Activated CD4-positive, alpha-beta T cell treated with anti-CD3 and anti-CD28 coated beads, Interleukin-2, amount 50 U/mL, for 24 hours (primary cell): ENCODE measurements at places on chromosomes 7 and 10.

DNA sequence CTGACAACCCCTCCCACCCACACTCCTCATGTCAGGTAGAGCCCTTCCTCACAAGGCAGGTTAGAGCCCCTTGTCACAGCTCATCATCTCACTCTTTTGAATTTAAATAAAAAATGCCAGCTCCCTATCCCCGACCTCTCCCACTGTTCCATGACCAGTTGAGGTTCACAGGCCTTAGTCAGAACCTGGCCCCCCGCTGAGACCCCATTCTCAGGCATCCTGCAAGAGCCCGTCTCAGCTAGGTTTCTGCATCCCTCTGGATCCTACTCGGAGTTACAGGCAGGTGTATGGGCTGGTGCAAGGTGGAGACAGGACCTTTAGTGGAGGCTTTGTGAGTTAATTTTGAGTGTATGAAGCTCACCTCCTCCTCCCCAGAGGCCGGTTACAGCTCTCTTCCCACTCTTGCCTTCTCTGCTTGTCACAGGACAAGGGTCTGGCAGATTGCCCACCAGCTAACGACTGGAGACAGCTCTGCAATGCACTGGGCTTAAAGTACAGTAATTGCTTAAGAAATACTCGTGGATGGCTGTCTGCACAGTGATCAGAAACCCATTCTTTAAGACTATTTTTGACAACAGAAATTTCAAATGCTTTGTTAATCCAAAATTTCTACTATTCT is 394.9 kb upstream of the DPP6 start:
- no peak for DNase-seq

DNA sequence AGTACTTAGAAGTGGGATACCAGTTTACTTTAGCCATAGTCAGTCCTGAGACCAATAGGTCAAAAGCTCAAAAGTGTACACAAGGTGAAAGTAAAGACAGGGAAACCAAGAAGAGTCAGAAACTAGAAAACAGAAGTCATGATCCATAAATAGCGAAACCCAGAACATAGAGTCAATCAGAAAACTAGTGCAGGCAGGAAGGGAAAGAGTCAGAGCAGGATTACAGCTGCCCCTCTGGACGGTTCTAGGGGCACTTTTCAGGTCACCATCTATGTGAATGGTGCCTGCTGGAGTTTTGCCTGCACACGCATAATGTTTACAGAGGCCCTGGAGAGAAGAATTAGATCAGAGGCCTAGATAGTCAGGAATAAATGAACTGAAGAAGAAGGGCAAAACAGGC is 22.4 kb upstream of the DMTF1 start:
- no peak for DNase-seq

- no peak for DNase-seq
Observed at GRCh38 chr7:69419934-69420333, 178.3 kb upstream of the AUTS2 start.

DNA sequence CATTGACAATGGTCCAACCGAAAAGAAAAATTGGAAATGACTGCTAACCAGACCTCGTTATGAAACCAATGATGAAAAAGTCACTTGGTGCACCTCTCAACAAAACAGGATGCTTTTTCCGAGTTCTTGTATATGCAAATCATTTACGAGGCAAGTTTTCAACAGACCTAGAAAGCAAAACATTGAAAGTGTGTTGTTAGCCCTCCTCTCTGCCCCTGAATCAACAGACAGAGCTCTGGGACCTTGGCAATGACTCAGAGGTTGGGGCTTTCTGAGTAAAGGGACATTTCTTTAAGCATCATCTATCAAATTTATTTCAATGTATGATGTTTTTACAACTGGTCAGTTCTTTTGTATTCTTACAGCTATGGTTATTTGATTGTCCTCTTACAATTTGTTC is 16.3 kb upstream of the DKK1 start:
- no peak for DNase-seq

DNA sequence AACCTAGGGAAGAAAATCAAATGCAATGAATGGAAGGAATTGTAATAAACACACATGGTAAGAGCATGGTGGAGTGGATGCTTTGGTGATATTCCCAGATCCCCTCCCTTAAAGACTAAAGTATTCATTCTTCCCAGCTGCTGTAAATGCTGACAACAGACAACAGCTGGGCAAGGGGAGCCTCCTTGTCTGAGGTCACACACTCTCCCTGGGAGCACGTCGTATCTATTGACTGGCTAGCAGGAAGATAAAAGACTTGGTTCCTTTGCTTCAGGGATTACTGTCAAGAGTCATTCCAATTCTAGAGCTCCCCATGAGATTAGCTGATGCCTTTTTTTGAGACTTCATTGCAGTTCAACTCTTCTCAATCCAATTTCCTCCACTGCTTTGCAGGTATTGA is 443.5 kb upstream of the ETV1 start:
- no peak for DNase-seq

DNA sequence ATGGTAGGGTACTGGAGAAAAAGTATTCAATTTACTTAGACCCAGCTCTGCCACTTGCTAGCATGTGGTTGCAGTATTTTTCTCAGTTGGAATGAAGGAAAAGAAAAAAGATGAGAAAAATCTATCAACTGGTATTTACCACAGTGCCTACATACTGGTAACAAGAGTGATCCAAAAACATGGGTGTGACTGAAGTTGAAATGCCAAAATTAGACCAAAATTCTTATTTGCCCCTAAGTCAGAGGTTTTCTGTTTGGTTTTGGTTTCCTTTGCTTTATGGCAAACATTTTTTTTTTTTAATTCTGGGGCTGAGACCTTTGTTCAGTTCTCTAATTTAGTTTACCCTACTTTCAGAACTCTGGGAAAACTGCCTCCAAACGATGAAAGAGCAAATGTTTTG is 12.3 kb downstream of the HYCC1 start:
- no peak for DNase-seq

- DNase-seq, result no peak
Observed at GRCh38 chr7:34222722-34223121, 317.4 kb downstream of the BMPER start.

- no peak for DNase-seq
Observed at GRCh38 chr7:42156291-42156865, 80.6 kb downstream of the GLI3 start.

DNA sequence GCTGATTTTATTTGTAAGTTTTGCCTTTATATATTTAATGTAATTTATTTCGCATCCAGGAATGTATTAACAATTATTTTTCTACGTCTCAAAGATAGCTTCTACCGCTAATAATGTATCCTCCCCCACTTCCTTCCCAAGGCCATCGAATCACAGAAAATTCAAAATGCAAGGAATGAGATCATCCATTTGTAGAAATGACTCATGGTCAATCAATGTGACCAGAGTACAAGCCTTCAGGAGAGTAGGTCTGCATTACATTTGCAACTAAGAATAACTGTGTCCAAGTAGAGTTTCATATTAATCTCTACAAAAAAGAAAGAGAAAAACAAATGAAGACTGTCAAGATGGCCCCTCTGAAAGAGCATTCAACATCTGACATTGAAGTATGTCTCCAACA is 205.9 kb upstream of the PHF14 start:
- no peak for DNase-seq

DNA sequence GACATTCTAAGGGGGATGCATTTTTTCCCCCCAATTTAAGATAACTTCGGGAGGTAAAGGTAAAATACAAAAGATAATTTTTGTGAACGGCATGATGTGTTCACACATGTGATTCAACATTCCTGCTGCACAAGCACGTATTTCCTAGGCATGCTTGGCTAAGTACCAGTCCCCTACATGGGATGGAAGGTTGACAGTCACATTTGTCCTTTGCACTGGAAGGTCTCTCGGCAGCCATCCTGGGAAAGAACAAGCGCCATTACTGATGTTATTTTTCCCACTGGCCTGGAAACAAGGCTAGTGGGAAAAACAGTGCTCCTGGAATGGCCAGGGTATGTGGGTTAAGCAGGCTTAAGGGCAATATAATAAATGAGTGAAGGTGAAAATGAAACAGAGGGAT is 276.2 kb upstream of the AOAH start:
- no peak for DNase-seq

- DNase-seq, result no peak
Observed at GRCh38 chr10:17506390-17506789, 52.0 kb upstream of the ST8SIA6 start.

- no peak for DNase-seq
Observed at GRCh38 chr10:683448-684071, 5.9 kb downstream of the DIP2C start.

- DNase-seq, result no peak
Observed at GRCh38 chr7:96246919-96247318, 75.0 kb downstream of the SLC25A13 start.

GRCh38 chr7:246451-246850 is 43.5 kb upstream of the FOXL3 start:
- DNase-seq, result no peak

DNA sequence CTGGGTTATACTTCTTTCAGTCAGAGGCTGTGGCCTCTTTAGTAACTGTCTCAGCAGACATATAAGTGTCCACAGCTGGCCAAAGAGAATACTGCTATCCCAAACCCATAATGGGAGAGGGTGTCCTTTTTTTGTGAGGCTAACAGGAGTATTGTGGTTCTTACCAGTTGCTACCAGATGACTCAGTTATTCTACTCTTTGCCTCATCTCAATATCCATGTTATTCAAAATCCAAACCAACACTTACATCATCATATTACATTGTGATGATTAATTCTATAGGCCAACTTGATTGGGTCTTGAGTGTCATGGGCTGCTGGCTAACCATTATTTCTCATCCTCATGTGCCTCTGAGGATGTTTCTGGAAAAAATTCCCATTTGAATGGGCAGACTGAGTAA is 120.9 kb downstream of the TMEM168 start:
- DNase-seq, result no peak

DNA sequence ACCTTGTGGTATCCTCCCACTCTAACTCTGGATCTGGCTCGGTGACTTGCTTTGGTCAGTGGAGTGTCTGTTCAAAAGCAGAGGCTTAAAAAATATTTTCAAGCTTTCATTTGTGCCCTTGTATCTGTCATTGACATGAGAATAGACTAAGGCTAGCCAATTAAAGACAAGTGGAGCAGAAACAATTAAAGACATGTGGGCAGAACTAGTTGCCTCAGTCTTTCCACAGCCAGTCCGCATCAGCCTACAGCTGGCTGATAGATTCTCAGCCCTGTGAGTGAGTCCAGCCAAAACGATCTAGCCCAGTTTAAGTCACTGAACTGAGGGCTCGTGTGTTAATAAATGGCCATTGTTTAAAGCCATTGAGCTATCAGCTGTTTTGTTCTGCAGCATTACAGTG is 185.2 kb upstream of the DGKB start:
- DNase-seq, result no peak

DNA sequence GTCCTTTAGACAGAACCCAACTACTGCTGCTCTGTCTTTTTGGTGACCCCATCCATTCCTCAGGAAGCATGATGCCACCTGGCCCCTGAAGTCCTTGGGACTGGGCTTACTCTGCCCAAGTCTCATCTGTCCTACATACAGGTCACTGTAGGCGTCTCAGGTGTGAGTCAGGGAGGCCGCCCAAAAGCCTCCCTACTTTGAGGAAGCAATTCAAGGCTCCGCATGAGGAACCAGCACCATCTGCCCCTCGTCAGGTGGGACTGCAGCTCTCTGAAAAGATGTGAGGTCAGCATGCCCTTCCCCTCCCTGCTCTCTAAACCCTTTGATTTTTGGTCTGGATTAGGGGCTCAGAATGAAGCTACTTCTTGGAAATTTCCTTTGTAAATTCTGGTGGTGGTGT is 354.8 kb downstream of the CXCL12 start:
- DNase-seq, result no peak

DNA sequence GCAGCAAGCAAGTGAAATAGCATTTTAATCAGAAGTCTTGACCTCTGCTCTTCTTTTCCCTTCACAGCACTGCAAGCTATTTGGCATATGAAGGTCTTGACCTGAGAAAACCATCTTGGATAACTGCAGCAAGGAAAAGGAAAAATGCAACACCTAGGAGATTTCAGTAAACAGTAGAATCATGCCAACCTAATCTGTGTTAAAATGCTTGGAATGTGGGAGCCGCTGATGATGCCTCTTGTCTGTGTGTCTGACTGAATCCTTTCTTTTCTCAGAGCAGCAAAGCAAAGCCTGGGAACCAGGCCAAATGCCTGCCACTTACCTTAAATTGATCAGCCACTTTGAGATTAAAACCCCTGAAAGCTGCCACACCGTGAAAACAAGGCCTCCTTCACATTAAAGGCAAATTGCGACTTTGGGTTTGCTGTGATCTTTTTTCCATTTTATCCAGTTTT is 80.4 kb upstream of the CDK6 start:
- DNase-seq, result no peak

- no peak for DNase-seq
Observed at GRCh38 chr7:90602303-90602702, 6.2 kb downstream of the CDK14 start.

DNA sequence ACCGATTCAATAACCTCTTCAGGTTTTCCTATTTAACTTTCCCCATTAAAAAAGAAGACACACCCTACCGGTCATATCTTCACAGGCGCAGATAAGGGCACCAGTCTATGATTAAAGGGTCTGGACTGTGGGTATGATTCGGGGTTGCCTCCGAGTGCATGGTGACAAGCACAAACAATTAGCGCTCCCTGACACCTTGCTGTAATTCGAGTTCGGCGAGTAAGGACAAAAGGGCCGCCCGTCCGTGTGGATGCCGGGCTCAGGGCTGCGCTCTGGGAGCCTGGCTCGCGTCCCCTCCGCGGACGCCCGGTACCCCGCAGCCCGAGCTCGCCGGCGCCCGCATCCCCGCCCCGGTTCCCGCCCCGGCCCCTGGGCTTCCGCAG is 111.9 kb upstream of the RHEB start:
- no peak for DNase-seq

DNA sequence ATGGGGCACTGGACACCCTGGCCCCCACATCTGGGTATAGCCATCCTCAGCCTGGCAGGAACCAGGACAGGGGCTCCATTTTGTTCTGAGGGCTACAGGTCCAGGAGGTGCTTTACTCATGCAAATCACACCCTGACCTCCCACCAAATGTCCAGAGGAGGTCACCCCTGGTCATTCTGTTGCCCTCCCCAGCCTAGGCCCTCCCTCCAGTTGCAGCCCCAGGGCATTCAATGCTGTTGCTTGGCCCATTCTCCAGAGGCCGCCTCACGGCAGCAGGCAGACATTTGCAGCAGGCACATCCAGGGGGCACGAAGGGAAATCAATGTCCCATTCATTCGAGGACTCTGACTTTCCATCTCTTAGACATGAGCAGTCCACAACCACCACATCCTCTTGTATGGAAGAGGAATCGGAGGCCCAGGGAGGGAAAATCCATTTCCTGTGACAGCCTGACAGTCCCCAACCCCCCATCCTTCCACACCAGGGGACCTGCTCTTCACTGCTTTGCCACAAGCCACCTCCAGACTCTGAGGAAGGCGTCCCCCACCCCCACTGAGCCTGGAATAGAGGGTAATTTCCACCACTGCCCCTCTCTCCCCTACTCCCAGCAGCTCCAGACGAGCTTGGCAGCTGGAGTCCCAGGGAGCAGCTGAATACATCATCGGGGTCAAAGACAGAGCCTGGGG is 76.2 kb upstream of the UNC5B start:
- no peak for DNase-seq
